NCI-H446 treated with DMSO at 0.1 percent for 48 hours (cell line): ENCODE measurements at places on chromosomes 1 and 21.
A peak's percentile ranks its signal among the peaks of the same experiment; 100 is the strongest.

DNA sequence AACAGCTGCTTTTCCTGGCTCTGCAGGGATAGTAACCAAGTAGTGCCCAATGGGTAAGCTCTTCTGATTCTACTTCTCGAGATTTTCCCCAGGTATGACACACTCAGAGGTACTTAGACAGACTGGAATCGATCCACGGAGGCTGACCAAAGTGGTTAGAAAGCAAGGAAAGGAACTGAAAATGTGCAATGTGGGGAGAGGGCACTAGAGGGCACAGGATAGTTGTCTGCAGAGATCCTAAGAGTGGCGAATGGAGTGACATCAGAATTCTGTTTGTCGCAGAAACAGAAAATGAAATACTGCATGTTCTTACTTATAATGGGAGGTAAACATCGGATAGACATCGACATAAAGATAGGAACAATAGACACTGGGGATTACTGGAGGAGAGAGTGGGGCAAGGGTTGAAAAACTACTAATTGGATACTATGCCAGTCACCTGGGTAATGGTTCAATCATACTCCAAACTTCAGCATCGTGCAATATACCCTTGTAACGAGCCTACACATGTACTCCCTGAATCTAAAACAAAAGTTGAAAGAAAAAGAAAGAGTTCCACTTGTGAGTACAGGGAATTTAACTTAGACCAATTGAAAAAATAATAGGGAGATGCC lies 23.3 kb downstream of the CYP2J2 start:
- DNase-seq: no peak

DNA sequence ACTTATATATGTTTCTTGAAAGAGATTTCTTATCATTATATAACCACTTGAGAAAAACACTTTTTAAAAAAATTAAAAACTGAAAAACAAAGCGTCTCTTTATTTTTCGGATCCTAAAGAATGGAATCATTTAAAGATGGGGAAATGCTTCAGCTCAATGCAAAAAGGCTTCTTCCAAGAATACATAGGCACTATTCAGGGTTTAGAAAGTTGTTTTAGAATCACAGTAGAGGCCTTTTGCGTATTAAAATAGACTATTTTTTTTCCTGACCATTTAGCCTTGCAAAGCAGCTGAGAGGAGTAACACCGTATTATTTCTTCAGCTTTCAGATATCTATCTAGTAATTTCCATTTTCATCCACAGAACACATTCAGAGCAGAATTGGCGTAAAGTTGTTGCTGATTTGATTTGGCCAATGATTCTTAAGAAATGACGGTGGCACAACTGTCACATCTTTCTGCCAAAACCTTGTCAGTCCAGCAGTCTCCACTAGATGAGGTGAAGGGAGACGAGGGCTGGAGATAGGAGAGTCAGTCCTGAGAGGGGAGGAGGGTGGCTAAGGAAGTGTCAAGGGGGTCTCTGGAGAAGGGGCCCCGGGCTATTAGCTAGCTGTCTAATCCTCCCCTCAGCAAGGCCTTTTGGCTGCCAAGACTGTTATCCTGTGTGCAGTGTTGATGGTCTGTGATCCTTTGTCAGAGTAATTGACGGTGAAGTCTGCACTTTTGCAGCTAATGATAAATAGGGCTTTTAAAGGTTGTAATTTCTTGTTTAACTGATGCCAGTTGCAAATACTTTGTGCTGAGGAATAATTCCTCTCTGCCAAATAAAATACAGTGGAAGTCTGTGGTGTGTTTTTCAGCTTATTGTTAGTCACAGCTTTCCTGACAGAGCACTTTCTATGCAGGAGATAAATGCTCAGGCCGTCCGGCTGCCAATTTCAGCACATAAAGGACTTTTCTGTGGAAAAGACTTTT lies 34.7 kb downstream of the PRRX1 start:
- peak; percentile 90 for DNase-seq

- no peak for DNase-seq
Measured at GRCh38 chr1:60229821-60230220, 156.3 kb upstream of the C1orf87 start.

DNA sequence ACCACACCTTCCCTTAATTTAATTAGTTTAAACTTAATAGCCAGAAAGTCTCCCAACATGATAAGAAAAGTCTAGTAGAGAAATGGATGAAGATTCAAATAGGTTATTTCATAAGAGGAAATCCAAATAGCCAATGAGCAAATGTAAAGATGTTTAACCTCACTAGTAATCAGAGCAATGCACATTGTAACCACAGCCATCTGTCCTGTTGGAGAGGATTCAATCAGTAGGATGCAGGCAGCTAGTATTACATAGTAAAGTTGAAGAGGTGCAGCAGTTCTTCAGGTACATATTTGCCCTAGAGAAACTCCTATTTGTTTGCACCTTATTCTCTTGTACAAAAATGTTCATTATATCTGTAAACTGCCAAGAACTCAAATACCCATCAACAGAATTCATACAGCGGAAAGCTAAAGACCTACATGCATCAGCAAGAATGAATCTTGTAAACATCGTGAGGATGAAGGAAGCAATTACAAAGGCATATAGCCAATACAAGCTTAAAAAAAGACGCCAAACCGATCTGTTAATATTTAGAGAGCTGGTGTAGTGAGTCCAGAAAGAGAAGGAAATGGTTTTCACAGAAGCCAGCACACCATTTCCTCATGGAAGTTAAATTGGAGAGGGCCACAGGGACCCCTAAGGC lies 27.9 kb downstream of the DIP2A start:
- no peak for DNase-seq

DNA sequence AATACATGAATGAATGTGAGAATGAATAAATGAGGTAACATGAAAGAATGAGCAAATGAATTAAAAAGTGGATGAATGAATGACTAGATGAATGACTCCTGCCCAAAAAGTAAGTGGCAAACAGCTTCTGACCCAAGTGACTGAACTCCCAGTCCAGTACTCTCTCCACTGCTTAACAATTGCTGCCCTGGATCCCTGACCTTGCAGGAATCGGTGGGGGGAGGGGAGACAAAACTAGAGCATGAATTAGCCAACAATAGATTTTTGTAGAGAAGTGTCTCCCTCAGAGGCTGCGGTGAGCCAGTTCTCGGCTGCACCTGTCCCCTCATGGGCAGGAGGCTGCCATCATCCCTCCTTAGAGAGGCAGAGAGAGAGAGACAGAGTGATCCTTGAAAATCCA lies 5.9 kb upstream of the GRIK3 start:
- DNase-seq: no peak

GRCh38 chr1:56535939-56536338 lies 43.4 kb downstream of the PLPP3 start:
- DNase-seq: no peak

DNA sequence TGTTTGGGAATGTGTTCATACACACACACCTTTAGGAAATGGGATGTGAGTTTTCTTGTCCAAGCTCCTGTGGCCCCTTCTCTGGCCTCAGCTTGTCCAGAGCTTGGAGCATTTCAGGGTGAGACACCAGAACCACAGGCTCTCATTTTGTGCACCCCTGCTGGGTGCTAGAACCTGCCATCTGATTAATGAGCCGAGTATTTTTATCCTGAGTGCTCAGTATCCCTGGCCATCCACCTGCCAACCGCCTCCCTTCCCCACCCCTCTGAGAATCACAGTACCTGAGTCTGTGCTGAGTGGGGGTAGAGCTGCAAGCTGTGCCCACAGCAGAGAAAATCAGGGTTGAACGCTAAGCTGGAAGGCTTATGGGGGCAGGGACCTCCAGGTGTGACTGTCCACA lies 1.4 kb downstream of the CASQ1 start:
- DNase-seq: no peak

GRCh38 chr1:97781762-97782337 lies 139.0 kb downstream of the DPYD start:
- DNase-seq: no peak

- DNase-seq: no peak
Measured at GRCh38 chr1:30104551-30104950, 618.8 kb downstream of the MATN1 start.
